Left renal pelvis (tissue), 4 donors: ENCODE measurements at places on chromosomes 16 and 17. TPM values are rescaled to one million over a fixed set of nuclear protein-coding genes. Genes with fewer than 3 reads are reported as not detected.
A peak's percentile ranks its signal among the peaks of the same experiment; 100 is the strongest.

DNA sequence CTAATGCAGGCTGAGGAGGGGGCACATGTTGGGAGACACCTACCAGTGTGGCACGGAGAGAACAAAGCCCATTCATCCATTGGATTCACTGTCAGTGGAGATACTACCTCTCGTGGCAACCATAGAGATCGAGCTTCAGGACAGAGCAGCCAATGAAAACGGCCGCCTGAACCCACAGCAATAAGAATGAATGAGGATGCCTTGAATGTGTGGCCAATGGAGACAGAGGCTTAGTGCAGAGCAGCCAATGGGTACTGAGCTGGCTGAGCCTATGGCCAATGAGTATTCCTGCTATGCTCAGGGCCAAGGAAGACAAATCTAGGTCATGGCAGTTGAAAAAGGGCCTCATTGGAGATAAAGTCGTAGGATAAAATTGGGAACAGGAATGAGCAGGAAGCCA is 10.9 kb downstream of the ARHGEF15 start:
- no peak for DNase-seq

Gene TP53TG3B
- polyA plus RNA-seq: not detected

DNA sequence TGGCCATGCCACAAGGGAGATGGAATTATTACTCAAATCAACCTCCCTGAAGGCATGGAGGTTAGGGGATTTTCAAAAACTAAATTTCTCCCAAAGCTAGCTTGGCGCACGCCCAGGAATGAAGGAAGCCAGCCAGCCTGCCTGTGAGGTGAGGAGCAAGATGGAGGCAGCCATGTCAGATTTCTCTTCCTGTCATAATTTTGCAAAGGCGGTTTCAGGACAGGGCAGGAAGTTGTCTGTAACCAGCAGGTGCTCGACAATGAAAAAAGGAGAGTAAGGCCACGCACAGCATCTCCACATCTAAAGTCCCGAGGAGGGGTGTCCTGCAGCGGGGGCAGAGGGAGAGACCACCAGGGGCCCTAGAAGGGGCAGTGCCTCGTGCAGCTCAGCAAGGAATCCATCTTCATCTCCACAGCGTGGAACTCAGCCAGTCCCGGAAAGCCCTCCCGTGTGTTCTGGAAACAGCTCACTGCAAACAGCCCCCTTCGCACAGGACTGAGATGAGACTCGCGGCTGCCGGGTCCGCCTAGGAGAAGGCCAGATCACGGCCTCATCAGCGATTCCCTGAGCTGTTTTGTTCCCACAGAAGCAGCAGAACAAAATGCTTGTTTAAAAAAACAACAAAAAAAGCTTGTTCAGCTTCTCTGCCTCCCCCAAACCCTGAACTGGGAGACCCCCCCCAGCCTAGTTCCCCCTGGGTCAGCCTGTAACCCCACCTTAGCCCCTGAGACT is 47.8 kb downstream of the SLC7A5 start:
- DNase-seq: no peak

DNA sequence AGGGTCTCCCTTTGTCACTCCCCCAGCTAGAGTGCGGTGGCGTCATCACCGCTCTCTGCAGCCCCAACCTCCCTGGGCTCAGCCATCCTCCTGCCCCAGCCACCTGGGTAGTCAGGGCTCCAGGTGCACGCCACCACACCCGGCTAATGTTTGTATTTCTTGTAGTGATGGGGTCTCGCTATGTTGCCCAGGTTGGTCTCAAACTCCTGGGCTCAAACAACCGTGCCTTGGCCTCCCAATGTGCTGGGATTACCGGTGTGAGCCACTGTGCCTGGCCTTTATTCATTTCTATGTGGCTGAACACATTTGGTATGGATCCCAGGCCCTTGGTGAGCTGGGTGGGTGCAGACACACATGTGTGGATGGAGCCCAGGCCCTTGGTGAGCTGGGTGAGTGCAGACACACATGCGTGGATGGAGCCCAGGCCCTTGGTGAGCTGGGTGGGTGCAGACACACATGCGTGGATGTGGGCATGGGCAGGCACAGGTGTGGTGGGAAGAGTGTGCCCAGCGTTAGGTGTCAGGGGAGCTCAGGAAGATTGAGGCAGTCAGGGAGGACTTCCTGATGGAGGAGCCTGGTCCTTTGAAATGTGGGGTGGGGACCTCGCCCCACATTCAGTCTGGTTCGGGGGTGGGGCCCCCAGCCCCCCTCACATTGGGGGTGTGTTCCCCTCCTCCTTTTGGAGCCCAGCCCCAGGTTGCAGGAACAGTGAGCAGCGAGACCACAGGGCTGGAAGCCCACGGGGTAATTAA is 37.1 kb downstream of the SOX8 start:
- no peak for DNase-seq

DNA sequence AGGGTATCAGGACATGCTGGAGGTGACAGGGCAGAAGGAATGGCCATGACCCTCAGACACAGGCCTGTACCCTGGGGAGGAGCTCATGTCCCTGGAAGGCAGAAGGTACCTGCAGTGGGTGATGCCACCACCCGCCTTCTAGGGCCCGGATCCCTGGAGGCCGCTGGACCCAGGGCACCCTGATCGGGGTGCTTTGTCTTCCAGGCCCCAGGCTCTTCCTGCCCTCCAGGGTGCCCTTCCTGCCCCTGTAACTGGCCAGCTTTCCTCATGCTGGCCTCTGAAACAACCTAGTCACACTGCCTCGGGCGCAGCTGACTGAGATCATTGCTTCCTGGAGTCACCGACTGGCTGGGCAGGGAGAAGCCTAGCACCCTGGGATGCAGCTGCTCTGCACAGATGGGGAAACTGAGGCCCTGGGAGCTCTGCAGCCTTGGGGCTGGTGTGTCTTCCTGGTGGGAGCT is 5.8 kb downstream of the ADCY7 start:
- DNase-seq: no peak

- DNase-seq: no peak
Measured at GRCh38 chr17:32525122-32525521, 38.3 kb downstream of the CDK5R1 start.

DNA sequence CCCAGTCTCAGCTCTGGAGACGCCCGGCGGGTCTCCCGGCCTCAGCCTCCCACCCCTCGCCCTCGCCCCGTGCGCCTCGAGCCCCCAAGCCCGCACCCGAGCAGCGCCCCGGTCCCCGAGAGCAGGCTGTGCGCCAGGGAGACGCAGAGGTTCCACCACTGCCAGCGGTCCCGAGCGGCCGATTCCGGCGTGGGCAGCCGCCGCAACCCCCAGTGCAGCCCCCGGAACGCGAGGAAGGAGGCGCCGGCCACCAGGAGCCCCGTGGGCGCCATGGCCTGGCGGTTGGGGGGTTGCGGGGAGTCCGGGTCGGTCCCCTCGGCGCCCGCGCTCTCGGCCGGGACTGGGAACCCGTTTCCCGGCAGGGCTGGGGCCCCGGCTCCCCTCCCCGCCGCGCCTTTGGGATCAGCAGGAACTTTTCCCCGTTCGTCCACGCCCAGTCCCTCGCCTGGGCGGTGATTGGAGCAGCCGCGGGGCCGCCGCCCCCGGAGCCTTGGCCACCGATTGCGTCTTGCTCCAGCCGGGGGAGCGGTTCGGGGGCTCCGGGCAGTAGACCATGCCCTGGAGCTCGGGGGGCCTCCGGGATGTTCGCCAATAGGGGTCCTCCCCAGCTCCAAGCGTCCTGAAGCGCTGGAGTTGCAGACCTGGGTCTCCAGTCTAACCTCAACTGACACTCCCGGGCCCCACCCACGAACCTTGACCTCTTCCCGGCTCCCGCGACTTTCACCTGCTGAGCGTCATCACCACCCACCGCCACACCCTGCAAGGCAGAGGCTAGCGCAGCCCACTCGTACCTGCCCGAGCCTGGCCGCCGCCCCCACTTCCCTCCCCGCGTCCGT is at the start of gene TLCD2:
Gene TLCD2, minus strand, starts transcription at position 407 of the 836 bp plus-strand sequence. Its CDS starts 135 bp downstream, at position 272.
- no peak for DNase-seq

- no peak for DNase-seq
Measured at GRCh38 chr17:80737106-80738019, 192.7 kb downstream of the RPTOR start.

GRCh38 chr17:181245-182049 is at the start of gene DOC2B:
DOC2B (minus strand) TSS chr17:181650; CDS start chr17:181479, 171 bp downstream.
- no peak for DNase-seq

DNA sequence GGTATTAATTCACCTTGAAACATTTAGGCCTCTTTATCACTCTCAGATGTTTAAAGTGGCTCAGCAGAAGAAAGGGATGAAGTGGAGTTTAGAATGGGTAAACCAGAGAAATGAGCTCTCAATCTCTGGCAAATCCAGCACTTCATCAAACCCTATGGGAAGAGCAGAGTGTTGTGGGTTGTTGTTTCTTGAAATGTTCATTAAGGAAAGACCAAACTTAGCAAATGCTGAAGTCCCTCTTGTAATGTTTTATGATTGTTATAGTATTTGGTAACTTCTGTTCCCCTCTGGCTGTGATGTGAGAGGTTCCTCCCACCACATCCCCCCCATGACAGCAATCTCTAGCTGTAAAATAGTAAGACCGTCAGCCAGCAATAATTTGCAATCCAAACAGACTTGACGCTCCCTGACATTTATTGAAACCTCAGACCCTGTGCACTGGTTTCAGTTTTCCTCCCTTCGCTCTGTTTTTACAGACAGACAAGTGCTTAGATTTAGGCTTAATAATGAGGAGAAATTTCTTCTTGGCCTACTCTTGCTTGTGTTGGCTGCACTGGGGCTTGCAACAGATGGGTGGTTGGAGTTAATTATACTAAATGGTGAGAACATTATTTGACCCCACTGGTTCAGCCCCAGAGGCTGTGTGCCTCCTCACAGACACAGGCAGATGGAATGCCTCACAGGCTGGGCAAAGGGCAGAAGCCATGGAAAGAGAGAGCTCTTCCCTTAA is 609.4 kb upstream of the SOX9 start:
- DNase-seq: peak; percentile 31

Gene PMP22
- polyA plus RNA-seq: 78.9 TPM

Gene OTOP2
- polyA plus RNA-seq: not detected

Gene CA7
- polyA plus RNA-seq: 0.53 TPM

DNA sequence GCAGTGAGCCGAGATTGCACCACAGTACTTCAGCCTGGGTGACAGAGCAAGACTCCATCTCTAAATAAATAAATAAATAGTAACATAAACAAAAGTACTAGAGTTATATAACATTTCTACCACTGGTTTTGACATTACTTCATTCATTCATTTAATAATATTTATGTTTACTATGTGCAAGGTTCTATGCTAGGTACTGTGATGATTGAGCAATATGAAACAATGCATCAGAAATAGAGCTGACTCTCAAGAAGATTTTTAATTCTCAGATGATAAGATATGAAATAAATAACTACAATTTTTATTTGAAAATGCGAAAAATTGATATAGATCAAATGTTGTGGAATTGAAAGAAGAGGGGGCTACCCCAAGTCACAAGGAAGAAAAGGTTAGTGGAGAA is 8.9 kb upstream of the MED13 start:
- DNase-seq: no peak

DNA sequence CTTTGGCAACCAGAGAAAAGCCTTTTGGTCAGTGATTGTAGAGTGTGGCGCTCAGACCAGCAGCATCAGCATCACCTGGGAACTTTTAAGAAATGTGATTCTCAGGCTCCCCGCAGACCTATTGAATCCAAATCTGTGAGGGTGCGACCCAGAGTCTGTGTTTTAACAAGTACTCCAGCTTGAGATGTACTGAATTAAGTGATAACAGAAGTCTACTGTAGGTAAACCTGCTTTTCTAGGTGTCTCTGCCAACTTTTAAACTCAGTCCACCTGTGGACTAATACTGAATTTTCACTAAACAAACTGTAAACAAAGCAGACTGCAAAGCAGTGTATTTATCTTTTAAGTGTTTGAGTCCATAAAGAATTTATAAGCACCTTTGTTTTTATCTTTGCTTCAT is 43.6 kb downstream of the NUP93 start:
- no peak for DNase-seq

- DNase-seq: no peak
Measured at GRCh38 chr17:83201206-83202001, 122.0 kb downstream of the METRNL start.

DNA sequence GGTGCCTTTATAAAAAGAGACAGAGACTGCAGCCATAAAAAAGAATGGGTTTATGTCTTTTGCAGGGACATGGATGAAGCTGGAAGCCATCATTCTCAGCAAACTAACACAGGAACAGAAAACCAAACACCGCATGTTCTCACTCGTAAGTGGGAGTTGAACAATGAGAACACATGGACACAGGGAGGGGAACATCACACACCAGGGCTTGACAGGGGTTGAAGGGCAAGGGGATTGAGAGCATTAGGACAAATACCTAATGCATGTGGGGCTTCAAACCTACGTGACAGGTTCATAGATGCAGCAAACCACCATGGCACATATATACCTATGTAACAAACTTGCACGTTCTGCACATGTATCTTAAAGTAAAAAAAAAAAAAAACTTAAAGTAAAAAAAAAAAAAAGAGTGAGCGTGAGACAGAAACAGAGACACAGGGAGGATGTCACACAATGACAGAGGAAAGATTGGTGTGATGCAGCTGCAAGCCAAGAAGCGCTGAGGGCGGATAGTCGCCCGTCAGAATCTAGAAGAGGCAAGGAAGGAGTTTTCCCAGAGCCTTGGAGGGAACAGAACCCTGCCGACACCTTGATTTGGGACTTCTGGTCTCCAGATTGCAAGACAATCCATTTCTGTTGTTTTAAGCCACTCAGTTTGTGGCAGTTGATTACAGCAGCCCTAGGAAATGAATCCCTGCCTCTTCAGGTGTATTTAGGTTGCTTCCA is 27.4 kb upstream of the TNS4 start:
- no peak for DNase-seq

GRCh38 chr17:49316889-49317675 is 45.0 kb downstream of the ZNF652 start:
- no peak for DNase-seq

Gene AHSP
- polyA plus RNA-seq: 9.4 TPM

DNA sequence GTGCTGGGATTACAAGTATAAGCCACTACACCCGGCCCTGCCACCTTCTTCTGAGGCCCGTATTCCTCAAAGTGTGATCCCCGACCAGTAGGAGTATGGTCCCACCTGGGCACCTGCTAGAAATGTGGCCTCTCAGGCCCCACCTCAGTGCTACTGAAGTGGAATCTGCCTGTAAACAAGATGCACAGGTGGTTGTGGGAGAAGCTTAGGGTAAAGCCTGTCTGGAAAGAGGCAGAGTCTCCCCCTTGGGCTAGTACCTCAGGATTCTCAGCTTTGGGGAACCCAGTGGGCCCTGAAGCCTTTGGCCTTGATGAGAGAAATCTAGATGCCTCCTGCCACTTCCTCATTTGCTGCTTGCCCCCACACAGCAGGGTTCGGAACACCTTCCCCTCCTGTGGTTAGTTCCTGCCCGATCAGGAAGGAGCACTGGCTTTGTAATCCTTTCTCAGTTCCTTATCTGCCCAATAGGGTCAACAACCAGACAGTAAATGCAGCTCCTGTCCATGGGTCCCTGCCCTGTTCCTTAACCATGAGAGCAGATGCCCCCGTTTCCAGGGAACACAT is 25.2 kb downstream of the TK2 start:
- DNase-seq: no peak

- DNase-seq: no peak
Measured at GRCh38 chr16:30368122-30368791, 2.0 kb downstream of the TBC1D10B start.
